NCI-H1436 treated with DMSO at 0.1 percent for 48 hours (cell line): ENCODE measurements at places on chromosomes 7 and 10.

DNA sequence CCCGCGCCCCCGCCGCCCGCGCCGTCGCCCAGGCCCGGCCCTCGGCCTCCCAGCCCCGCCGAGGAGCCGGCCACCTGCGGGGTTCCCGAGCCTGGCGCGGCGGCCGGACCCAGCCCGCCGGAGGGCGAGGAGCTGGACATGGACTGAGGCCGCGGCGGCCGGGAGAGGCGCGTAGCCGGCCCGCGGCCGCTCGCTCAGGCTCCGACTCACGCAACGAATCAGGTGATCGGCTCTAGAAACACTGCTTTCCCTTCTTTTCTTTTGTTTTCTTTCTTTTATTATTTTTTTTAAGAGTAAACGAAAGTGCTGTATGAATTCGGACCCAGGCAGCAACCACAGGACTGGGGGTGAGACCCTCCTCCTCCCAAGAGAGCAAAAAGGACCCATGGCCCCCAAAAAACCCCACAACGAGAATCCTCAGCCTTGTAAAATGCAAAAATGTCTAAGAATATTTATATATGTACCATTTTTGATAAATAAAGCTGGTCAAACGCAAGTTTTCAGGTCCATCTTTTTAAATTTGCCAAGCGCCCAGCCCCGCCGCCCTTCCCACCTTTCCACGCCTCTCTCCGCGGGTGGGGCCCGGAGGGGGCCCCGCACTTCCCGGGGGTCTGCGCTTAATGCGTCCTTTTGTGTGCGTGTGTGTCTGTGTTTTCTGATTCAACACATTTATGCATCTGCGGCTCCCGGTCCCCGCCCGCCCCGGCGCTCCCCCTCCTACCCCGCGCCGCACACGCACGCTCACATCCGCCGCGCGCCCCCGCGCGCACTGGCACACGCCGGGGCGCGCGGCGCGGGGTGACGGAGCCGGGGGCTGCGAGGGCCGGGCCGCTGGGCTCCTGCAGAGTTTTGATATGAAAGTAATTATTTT, 4.4 kb downstream of the UNCX start:
- DNase-seq: no peak

GRCh38 chr10:12975266-12975665, 26.2 kb downstream of the CCDC3 start:
- DNase-seq: no peak

DNA sequence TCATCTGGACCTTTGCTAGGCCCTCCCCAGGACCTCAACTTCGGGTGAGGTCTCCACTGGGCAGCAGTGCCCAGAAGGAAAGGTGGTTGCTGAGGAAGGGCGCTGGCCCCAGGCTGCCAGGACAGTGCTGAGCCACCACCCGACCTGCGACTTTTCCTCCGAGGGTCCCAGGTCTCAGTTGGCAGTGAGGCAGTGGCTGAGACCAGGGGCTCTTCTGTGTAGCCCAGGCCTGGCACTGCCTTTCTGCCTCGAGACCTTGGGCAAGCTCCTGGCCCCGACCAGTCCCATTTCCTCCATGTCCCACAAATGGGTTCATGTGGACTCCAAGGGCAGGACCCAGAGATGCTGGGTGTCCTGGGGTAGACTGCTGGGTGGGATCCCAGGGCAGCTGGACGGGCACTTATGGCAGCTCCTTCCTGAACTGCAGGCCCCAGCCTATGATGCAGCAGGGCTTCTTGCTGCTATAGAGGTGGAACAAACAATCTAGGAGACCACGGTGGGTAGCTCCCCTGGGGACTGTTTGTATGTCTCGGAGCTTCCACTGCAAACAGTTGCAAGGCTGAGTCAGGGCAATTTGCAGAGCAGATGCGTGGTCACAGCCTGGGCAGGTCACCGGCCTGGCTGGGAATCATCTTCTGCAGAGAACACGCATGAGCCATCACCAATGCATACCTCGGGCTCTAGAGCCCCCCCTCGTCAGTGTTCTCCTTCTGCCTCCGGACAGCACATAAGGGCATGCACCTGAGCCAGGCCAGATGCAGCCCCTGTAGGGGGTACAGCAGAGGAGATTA, 17.9 kb upstream of the LRRC18 start:
- DNase-seq: no peak

DNA sequence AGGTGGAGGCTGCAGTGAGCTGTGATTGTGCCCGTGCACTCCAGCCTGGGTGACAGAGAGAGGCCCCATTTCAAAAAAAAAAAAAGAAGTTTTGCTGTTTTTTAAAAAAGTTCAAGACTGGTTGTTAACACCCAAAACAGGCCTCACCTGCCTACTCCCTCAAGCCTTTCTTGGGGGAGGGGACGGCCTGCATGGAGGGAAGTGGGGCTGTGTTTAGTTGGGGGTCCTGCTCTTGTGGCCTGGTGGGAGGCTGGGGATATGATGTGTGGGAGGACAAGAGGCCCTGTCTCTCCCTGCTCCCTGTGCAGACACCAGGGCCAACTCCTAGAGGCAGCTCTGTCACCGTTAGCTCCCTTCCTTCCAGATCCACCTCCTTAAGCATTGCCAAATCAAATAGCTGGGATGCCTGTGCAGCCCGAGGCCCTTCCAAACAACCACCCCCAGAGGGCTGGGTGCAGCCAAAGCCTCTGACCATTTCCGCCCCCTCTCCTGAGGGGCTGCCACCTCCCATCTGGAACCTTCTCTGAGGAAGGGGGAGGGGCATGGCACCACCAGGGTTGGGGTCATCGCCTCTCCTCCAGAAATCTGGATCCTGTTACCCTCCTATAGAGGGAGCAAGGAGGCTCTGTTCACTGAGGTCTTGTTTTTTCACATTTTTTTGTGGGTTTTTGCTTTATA, 32.9 kb upstream of the ANKRD2 start:
- no peak for DNase-seq

GRCh38 chr10:103617602-103618385, 124.3 kb downstream of the NEURL1 start:
- no peak for DNase-seq

DNA sequence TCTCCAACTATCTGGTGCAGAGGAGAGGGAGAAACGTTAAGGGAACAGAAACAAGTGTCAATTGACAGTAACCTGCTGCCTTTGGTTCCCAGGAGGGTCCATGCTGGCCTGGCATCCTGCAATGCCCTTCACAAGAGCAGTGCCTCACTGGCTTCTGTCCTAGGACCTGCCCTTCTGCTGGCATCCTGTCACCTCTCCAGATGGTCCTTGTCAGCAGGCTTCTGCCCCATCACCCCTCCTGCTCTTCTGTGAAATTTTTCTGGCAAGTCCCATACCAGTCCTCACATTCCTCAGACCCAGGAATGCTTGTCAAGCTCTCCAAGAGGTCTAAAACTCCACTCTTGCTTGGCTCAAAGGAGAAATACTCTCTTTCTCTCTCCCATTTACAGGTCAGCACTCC, 34.2 kb downstream of the C10orf67 start:
- DNase-seq: no peak

DNA sequence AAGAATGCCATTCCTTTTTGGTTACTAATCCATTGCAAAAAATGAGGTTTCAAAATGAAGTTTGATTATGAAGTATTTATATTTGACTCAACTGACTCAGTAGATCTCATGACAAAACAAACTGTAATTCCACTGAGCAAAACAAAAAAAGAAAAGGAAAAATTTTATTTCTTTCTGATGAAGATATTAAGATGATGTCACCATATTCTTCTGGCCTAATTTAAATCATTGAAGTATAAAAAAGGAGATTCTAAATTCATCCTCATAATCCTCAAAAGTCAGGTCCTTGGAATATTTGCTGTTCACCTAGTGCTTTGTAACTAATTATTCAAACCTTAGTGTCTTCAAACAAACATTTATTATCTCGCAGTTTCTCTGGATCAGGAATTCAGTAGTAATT, 1183.7 kb downstream of the CNTNAP2 start:
- no peak for DNase-seq

DNA sequence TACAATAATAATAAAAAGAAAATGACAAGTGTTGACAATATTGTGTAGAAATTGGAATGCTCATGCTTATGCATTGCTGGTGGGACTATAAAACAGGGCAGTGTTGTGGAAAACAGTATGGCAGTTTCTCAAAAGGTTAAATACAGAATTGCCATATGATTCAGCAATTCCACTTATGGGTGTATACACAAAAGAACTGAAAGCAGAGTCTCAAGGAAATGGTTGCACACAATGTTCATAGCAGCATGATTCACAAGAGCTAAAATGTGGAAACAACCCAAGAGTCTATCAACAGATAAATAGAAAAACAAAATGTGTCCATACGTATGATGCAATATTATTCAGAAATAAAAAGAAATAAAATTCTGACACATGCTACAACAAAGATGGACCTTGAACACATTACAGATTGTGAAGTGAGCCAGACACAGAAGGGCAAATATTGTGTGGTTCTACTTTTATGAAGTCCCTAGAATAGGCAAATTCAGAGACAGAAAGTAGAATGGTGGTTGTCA, 64.8 kb upstream of the GRM8 start:
- no peak for DNase-seq

DNA sequence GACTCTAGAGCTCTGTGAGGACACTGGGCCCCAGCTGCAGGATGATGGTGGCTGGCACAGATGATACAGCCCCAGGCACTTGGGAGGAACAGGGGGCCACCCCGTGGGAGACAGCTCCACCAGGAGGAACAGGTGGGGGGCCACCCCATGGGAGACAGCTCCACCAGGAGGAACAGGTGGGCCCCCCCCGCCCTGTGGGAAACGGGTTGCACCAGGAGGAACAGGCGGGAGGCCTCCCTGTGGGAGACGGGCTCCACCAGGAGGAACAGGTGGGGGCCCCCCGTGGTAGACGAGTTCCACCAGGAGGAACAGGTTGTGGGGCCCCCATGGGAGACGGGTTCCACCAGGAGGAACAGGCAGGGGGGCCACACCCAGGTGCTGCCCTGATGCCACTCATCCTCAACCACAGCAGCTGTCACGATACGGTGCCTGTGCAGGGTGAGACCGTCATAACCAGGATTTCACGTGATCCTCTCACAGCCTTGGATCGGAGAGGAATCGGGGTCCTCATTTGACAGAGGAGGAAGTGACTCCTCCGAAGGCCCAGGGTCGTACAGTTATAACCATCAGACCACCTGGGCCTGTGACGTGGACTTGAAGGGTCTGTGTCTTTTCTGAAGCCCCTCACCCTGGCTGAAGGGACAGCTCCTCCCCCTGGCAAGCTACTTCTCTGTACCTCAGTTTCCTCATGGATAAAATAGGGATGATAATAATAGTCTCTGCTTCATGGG, 49.2 kb upstream of the NANOS1 start:
- no peak for DNase-seq

DNA sequence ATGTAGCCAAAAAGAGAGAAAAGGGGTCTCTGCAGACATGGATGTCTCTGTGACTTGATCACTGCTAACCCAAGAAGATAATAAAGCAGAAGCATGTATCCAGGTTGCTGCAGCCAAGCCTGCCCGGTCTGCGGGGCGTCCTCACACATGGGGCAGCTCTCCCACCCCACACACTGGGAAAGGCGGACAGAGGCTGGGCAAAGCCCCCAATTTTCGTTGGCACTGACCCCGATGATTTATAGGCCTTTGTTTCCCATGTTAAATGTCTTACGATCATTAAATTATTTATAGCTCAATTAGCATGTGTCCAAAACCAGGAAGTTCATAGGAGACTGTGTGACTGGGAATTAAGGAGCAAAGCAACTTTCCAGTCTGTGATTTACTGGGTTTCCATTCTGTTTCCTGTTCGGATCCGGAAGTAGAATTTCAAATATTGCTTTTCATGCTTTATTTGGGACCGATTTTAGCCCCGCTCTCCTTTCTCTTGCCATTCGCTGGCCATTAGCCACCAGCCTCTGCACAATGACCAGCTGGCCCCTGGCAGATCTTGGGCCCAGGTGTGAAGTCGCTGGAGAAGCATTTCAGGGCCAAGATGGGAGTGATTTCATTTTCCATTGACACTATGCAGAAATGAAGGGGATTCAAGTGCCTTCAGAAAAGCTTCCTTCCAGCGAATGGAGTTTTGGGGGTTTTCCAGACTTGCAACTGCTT, 91.6 kb downstream of the EGFR start:
- no peak for DNase-seq

DNA sequence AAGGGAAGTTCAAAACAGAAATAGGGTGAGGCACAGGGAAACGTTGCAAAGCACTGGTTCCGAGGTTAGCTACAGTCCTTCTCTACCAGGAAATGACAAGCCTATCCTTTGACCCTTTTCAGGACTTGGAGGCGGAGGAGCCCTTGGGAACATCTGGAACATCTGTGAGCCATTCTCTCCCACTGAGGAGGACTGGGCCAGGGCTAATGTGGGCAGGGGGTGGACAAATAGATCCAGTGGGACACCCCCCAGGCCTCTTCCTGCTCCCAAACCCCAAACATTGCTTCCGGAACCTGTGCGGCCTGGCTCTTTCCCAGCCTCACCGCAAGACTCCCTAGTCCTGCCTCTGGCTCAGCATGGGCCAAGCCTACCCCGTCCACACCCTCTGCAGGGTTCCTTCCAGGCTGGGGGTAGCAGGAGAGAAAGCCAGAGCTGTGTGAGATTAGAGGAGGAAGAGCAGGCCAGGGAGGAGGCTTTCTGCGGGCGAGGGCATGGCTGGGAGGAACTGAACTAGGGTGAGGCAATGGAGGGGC, 36.5 kb downstream of the GHRHR start:
- DNase-seq: no peak

DNA sequence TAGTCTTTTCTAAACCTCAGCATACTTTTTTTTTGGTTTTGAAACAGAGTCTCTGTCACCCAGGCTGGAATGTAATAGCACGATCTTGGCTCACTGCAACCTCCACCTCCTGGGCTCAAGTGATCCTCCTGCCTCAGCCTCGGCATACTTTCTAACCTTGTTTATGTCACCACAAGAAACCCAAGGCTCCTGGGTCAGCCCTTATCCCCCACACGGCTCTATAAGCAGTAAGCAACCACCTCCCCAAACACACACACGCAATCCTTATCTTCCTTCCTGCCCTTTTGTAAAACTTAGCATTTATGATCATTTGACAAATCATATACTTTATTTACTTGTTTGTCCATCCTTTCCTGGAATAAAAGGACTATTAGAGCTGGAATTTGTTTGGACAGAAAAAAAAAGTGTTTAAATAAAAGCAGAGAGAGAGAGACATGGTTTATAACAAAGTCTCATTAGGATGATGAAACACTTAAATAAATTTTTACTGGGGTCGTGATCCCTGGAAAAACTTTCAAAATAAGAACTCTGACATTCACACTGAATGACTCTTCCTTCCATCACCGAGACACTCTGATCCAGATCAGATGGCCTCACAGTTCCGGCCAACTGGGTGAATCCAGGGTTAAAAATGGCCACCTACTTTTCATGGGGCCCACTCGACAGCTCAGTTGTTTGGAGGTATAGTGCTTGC, 72.7 kb upstream of the PIK3CG start:
- DNase-seq: no peak

- no peak for DNase-seq
Observed at GRCh38 chr7:69772718-69773436, 174.6 kb downstream of the AUTS2 start.

DNA sequence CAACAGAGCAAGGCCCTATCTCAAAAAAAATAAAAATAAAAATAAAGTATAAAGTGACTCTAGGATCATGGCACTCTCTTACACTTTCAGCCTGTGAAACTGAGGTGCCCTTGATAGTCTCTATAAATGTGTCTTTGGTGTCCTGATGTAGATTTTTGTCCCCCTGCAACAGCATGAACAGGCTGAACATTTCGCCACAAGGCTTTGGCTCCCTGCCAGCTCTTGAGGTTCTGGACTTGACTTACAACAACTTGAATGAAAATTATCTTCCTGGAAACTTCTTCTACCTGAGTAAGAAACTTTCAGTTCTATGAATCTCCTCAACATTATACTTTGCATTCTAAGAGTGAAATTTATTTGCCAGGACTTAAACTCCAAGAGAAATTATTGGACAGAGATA, 48.1 kb upstream of the BMS1 start:
- DNase-seq: no peak

- DNase-seq: no peak
Observed at GRCh38 chr7:148761499-148762278, 63.0 kb downstream of the CUL1 start.

GRCh38 chr10:52232561-52233350, 81.3 kb upstream of the DKK1 start:
- DNase-seq: no peak
